ENCODE measurements at places on chromosomes 6 and 20.

DNA sequence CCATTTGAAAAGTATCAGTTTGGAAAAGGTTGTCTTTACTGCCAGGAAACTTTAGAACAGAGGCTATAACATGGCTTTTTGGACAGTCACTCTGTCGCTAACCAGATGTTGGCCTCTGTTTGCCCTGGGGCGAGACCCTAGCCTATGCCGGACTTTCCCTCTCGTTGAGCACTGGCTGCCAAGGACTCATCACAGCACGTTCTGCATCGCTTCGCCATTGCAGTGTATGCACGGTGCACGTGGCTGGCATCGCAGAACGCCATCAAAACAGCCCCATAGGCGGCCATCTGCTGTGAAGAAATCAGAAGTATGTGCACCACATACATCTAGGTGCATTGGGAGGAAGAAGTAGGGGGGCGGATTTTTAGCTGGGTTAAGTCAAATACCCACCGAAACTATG, 156.4 kb downstream of the EYA2 start:
- no peak for DNase-seq

DNA sequence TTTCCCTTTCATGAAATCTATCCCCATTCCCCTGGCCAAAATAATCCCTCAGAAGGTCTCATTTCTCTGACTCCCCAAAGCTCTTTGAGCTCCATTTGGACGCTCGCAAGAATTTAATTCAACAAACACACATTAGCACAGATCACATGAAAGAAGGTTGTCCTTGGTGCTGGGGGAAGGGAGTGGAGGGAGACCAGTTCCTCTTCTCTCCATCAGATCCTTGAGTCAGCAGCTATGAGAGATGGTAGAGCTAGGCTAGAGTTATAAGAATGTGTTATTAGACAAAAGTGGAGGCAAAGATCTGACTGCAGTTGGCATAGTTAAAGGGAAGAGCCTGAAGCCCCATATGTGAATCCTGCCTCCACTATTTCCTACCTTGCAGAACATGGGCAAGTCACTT, 184.2 kb upstream of the CDYL start:
- DNase-seq = no peak

DNA sequence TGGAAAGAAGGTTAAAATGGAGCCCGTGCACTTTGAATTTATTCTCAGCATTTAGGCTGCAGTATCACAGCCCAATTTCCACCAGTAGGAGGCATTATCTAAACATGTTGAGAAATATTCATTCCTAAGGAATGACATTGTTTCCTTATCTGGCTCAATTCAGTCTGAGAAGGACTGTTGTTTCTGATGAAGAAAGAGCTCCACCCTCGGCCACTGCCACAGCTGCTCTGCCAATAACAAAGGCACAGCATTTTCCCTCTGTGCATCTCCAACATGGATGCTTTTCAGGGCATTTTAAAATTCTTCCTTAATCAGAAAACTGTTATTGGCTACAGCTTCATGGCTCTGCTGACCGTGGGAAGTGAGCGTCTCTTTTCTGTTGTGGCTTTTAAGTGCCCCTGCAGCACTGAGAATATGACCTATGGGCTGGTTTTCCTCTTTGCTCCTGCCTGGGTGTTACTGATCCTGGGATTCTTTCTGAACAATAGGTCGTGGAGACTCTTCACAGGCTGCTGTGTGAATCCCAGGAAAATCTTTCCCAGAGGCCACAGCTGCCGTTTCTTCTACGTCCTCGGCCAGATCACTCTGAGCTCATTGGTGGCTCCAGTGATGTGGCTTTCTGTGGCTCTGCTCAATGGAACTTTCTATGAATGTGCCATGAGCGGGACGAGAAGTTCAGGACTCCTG, at the start of gene CALHM5:
CALHM5 (plus strand) TSS at position 216 of the 687 bp plus-strand sequence; CDS start at position 274, 58 bp downstream.
- no peak for DNase-seq

- DNase-seq = no peak
These were observed 15.1 kb upstream of the GOPC start for GRCh38 chr6:117617210-117618035.

DNA sequence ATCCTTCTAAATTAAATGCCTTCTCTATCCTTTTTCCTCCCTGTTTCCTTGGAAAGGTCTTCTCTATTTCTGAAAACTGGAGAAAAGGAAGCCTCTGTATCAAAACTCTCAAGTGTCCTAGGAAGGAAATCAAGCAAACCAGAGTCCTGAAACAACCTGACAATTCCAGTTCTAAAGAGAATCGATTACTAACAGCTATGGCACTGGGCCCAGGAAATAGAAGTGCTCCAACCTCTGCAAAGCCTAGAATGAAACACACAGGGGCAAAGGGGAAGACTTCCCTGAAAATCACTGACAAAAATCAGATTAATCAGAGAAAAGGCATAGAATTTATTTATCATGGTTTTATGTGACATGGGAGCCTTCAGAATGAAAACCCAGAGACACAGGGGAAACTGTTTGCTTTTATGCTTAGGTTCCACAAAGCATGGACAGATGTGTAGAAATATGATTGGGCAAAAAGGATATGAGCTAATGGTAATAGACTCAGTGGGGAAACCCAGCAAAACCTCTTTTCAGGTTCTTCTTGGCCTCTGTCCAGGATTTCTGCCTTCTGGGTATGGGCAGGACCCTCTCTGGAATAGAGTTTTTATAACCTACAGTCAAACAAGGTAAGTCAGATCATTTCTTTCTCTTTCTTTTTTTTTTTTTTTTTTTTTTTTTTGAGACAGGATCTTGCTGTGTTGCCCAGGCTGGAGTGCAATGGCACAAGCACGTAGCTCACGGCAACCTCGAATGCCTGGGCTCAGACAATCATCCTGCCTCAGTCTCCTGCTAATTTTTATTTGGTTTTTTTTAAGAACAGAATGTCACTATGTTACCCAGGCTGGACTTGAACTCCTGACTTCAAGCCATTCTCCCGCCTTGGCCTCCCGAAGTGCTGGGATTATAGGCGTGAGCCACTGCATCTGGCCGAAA, 91.7 kb downstream of the CD24 start:
- no peak for DNase-seq

- DNase-seq = no peak
These were observed 56.7 kb upstream of the SGK1 start for GRCh38 chr6:134374491-134375219.

- no peak for DNase-seq
These were observed 94.8 kb upstream of the SCAF8 start for GRCh38 chr6:154638369-154638768.

All from GM10248 (cell line).